Psoas muscle (tissue), 8 donors: ENCODE measurements at places on chromosomes 3 and 15. TPM values are rescaled to one million over a fixed set of nuclear protein-coding genes. Genes with fewer than 3 reads are reported as not detected.

DNA sequence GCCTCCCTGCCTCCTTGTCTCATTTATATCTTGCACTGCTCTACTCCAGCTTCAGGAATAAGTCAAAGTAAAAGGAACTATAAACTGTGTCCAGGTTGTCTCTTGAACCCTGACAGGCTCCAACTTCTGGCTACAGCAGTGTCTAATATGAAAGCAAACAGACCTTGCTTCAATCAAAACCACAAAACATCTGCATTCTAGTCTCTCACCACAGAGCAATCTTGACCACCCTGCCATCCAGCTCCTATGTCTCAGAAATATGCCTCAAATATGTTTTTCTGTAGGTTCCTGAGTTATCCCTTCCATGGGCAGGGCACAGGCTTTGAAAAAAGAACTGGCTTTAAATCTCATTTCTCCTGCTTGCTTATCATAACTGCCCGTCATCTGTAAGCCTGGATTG lies 13.0 kb upstream of the RAMAC start:
- no peak for DNase-seq

The CILP gene
- 31.7 TPM for total RNA-seq

DNA sequence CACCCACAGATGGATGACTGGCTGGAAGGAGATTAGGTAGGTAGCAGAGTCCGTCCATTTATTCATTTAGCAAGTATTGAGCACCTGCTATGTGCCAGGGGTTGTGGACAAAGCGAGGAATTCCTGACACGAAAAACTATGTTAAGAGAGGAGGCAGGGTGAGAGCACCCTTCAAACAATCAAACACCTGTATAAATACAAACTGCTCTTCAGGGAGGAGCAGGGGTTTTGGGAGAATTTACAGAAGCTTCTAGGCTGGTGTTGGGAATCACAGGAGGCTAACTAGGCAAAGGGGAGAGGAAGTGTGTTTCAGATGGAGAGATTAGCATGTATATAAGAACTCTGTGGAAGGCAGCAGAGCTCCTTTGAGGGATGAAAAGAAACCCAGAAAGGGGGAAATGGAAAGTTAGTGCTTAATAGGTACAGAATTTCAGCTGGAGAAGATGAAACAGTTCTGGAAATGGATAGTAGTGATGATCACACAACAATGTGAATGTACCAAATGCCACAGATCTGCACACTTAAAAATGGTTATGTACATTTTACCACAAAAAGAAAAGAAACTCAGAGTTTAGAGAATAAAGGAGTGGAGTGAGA lies 805 bp upstream of the SEC22C start:
- no peak for DNase-seq

GRCh38 chr3:69425249-69425648 lies 39.4 kb upstream of the FRMD4B start:
- no peak for DNase-seq

DNA sequence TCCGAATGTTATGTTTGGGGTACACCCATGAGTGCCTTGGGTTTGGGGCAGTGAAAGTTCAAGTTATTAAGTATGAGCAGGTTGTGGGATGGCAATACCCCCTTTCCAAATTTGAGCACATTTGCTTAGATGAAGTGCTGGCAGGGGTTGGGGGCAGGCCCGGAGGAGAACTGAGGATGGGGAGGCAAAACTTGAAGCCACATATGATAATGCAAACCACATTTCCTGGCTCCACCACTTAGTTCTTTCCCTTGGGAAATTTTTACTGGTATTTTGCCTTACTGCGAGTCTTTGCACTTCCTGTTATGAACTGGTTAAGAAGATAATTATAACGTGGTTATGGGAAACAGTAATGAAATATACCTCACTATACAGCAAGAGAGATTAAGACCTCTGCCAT lies 336.0 kb upstream of the ONECUT1 start:
- no peak for DNase-seq

GRCh38 chr15:32152574-32152973 lies 122.3 kb downstream of the CHRNA7 start:
- DNase-seq = no peak

The ACOX2 gene
- total RNA-seq = 7.2 TPM

The DLL4 gene
- 9.9 TPM for total RNA-seq

The RYR3 gene
- 159 TPM for total RNA-seq

- DNase-seq = no peak
Observed at GRCh38 chr3:131007782-131008181, 18.8 kb downstream of the ASTE1 start.

DNA sequence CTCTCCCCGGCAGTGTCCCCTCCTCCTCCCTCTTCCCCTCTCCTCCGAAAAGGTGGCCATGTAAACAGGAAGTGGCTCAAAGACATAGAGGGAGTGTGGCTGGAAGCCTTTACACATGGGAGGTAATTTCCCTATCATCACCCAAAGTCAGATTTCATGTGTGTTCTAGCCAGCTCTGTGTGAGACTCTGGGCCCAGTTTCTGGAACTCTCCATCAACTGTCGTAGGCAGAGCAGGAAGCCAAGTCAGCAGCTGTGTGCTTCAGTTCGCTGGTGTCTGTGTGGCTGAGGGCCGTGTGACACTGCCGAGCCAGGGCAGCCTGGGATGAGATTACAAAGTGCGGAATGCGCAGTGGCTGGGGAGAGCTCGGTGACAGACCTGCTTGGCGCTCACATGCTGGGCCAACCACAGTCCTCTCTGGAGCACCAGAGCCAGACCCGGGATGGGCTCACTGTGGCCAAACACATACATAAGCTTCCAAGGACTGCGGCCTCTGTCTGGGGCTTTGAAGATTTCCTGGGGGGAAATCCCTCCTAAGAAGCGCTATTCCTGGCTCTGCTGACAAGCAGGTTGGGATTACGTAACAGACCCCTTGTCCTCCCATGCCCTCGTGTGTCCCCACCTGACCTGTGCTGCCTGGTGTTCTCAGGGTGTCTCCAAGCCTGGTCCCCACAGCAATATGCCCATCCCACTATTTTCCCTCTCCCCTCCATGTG lies 50.7 kb downstream of the UMPS start:
- DNase-seq = peak; percentile 90

DNA sequence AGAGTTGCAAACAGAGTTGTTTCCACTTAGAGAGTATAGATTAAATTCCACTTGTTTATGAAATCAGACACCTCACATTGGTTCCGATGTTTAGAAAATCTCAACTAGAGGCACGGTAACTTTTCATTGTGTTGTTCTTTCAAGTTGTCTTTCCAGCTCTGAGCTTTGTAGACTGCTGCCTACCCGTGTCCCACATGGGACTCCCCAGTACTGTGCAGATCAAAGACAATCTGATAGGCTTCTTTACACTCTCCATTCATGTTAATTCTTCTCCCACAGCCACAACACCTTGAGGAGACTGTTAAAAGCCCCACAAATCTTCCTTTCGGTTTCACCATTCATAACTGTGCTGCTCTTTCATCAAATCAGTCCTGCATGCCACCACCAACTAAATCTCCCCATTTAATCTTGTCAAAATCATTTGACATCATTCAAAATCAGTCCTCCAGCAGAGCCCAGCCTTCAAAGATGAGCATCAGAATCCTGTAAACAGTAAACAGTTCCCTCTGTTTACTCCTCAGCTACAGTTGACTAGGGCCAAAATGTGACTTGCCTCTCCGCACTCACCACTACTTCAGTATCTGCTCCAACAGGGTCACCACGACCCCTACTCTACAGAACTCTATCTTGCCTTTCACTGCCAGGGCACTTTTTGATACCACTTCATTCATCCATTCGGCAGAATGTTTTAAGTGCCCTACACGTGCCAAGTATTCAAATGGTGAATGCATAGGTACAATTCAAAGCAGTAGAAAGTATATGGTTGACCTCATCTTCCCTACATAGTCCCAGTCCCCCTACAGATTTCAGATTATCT lies 8.3 kb downstream of the ANXA2 start:
- DNase-seq = no peak

- DNase-seq = no peak
Observed at GRCh38 chr3:62139957-62140356, 233.4 kb downstream of the FEZF2 start.

The HHATL gene
- 157 TPM for total RNA-seq

DNA sequence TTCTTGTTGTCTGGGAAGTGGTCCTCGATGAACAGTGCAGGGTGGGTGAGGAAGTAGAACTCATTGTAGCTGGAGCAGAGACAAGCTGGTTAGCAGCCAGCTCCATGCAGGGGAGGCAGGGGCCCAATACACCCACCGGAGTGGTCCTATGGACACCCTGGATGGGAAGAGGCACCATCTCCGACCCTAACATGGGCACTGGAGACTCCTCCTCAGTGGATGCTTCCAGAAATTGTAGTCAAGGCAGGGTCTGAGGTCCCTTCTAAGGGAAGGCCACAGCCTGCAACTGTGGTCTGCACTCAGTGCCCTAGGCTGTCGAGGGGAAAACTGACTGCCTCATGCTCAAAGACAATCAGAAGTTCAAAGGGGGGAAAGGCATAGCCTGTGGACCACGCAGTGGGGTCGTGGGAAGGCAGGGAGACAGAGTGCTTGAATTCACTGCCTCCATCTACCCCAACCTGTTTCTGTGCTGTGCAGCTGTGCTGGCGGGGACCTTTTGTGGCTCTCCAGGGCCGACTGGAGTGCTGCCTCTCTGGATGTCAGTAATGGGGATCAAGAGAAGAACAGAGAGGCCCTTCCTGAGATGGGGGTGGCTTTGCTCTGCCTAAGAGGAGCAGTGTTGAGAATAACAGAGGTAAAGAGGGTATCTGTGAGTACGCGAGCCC lies 41.9 kb downstream of the KY start:
- no peak for DNase-seq

- DNase-seq = no peak
Observed at GRCh38 chr3:46245146-46245545, 2.9 kb downstream of the CCR3 start.

DNA sequence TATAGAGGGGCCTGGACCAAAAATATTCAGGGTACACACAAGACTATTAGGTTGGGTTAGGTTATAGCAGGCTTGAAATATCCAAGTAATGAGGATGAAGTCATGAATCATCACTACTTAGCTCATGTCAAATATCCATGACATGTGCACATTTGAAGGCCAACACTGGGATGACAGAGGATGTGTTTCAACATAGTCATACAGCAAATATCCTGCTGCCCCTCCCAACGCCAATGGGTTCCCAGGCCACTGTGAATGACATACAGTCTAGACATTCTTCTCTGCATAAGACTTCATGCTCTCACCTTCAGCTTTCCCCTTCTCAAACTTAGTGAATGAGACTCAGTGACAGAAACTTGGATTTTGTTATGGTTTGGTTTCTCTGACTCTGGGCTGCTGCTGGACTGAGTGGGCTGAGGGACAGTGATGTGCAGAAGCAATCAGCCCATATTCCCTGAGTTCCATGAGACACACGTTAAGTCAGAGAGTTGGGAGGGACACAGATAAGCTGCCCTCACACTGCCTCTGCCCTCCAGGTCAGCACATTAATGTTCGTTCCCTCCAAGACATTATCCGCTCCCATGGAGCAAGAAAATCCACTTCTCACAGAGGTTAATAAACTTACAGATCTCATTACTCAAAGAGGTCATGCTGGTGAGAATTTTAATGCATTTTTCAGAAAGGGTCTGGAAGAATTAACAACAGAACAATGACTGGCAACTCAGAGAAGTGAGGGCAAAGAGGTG lies 15.4 kb downstream of the HOMER2 start:
- DNase-seq = peak; percentile 30

- DNase-seq = no peak
Observed at GRCh38 chr15:79942741-79943481, 28.1 kb downstream of the BCL2A1 start.

The KY gene
- total RNA-seq = 1.8 TPM

- DNase-seq = no peak
Observed at GRCh38 chr15:80921736-80922410, 67.7 kb downstream of the MESD start.

The MYNN gene
- total RNA-seq = 16.1 TPM

- DNase-seq = no peak
Observed at GRCh38 chr3:31906182-31906581, 74.9 kb downstream of the OSBPL10 start.

GRCh38 chr3:11534011-11534792 lies 109.5 kb downstream of the VGLL4 start:
- DNase-seq = peak; percentile 61

- DNase-seq = no peak
Observed at GRCh38 chr3:58502872-58503271, 11.0 kb downstream of the KCTD6 start.

GRCh38 chr3:38651153-38651789 lies 1.8 kb upstream of the SCN5A start:
- DNase-seq = peak; percentile 67

DNA sequence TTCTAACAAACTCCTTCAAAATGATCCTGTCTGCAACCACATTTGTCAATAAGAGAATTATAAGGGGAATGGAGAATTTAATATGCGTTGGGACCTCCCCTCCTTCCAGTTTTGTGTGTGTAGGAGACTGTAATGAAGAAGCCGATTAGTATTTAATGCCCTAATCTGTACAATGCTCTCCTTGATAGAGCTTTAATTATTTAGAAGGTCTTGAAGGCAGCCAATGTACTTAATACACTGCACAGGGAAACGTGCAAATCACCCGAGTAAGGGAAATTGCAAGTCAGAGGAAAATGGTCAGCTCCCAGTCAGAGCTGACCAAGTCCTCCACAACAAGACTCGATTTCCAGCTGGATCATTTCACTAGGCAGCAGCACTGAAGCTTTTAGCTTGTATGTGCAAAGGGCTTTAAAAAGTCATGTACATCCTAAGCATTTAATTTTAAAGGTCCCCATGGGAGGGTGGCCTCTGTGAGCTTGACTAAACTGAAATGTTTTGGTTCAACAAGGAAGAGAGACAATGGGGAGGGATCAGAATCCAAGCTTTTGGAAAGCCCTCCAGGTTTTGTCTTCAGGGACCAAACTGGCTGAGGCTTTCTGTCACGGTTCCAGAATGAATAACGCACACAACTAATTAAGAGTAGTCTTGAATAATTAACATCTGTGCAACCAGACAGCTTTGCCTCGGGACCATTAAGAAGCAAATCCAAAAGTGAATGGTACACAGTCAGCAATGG lies 159.8 kb upstream of the MITF start:
- no peak for DNase-seq

The NR2F2 gene
- total RNA-seq = 14.5 TPM

- DNase-seq = no peak
Observed at GRCh38 chr15:94032571-94032970, 198.8 kb upstream of the MCTP2 start.

DNA sequence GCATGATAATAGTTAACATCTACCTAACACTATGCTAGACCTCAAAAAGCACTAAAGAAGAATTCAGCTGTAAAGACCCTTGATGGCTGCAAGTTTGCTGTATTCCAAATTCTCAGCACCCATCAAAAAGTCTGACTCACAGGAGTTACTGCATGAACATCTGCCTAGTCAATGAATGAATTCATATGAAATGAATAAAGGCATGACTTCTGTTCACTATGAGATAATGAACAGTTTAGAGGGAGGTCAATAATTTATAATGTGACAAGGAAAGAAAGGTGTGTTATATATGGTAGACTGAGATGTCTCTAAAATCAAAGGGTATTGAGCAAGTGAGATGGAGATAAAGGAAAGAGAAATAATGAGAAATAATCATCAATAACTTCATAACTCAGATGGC lies 508.2 kb upstream of the TGFBR2 start:
- no peak for DNase-seq

GRCh38 chr3:60140160-60140559 lies 1090.3 kb upstream of the CFAP20DC start:
- DNase-seq = no peak
